ENCODE measurements at places on chromosomes 1 and 21.

DNA sequence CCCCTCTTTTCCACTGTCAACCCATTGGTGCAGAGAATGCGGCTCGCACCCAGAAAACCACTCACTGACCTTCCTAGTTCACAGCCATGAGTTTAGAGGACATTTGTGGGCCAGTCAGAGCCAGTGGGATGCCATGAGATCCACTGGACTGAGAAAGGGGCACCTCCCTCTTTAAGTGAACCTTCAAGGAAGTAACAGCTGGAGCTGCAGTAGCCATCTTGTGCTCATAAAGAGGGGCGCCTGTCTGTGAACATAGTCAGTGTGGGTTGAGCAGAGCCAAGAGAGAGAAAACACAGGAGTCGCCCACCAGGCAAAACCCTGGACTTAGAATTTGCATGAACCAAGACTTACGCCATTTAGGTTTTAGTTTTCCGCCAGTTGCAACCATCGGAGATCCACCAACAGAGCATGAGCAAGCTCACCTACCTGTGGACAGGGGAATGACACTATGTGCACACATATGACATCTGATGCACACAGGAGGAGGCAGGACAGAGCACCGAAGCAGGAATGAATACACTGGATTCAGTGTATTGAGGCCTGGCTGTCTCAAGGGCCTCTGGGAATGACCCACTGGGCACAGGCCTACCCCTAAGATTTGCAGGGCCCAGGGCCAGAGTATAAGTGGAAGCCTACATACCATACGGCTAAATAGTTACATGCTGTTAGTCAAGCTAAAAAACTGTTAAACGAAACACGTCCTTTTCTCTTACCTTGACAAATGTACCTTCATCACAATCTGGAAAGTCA is 151.6 kb downstream of the GRIK3 start:
- no peak for DNase-seq

- DNase-seq: no peak
These were observed 268.9 kb downstream of the HHAT start for GRCh38 chr1:210597555-210598134.

GRCh38 chr21:45156459-45156858 is 82.1 kb downstream of the ADARB1 start:
- no peak for DNase-seq

DNA sequence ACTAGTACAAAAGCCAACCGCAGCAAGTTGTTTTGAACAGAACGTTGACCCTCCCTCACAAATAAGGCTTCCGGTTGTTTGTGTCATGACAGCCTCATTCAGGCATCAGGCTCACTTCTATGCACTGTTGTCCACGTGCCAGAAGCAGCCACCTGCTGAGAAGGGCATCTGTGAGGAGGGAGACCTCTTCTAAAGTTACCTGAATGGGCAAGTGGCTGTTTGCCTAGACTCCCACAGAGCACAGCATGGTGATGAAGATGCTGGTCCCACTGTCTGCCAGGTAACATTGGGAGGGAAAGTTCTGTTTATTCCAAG is 176.1 kb downstream of the CLIC6 start:
- no peak for DNase-seq

GRCh38 chr1:229893762-229894444 is 173.1 kb upstream of the GALNT2 start:
- DNase-seq: no peak

- no peak for DNase-seq
These were observed 123.8 kb upstream of the COL6A1 start for GRCh38 chr21:45857761-45858160.

DNA sequence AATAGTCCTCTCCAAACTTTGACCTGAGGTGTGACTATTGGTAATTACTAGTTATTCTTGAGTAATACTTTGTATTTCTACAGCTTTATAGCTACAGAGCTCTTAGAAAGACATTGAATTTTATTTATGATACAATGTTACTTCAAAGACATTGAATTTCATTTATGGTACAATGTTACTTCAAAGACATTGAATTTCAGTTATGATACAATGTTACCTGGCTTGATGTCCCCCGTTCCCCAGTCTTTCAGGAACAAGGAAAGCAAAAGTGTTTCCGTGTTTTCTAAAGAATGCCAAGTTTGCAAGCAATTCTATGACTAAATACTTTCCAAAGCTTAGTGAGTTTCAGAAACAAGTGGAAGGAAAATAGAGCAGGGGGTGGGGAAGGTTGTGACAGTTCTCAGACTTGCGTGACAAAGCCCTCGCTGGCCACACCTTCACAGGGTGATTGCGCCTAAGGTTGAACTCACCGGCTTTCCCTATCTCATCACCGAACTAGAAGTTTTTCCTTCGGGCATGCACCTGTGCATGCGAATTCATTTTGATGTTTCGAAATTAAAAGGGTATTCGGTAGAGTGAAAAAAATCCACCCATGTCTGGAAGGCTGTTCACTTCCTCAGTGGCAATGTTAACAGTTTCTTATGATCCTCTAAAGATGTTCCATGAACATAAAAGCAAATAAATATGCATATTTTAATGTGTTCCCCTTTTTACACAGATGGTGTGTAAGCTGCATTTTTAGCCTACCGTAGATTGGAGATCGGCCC is 909 bp upstream of the PAXBP1 start:
- peak; percentile 44 for DNase-seq

DNA sequence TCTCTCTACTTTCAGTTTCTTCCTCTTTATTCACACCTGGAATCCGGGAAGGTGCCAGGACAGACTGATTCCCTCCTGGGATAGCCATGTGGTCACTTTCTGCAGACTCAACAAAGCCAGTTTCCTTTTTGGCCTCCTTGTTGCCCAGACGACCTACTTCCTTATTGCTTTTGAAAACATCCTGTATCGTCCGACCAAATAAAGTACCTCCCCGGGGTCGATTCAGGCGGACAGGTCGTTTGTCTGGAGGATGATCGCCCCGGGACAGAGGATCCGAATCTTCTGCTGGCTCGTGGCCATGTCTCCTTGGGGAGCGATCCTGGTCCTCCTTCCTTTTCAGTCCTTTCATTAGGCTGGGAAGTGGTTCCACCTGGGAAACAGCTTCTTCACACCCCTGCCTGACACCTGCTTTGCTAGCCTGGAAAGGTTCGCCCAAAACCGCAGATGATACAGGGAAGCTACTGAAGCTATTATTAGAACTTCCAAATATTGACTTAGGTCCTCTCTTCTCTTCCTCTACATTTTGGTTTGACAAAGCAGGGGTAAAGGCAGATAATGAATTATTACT is 1.2 kb downstream of the MCM3AP start:
- DNase-seq: no peak

- no peak for DNase-seq
These were observed 4.1 kb upstream of the TRAF3IP3 start for GRCh38 chr1:209751627-209752231.
